NCI-H1694 treated with DMSO at 0.1 percent for 48 hours (cell line): ENCODE measurements at places on chromosomes 6 and 20.

DNA sequence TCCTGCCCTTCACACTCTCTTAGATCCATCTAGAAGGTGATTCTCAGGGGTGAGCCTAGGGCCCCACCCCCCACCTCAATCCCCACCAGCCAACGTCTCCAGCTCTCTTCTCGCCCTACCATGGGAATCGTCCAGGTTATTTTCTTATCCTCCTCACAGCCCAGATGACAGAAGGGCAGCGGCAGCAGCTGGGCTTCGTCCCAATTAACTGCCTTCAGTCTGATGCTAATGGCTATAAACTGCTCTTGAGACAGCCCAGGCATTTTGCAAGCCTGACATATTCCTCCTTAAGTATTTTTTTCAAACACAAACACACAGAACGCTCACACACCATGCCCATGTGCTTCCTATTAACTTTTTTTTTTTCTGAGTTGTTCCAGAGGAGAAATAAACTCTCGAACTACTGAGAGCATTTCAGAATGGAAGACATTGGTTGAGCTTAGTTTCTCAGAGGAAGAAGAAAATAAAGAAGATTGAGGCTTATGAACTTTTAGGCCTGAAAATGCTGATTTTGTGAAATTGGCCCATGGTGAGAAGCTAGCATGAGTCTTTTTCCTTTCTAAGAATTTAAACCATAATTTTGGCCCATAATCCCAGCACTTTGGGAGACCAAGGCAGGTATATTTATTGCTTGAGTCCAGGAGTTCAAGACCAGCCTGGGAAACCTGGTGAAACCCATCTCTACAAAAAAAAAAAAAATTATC lies 124.6 kb downstream of the EYA2 start:
- DNase-seq: no peak

DNA sequence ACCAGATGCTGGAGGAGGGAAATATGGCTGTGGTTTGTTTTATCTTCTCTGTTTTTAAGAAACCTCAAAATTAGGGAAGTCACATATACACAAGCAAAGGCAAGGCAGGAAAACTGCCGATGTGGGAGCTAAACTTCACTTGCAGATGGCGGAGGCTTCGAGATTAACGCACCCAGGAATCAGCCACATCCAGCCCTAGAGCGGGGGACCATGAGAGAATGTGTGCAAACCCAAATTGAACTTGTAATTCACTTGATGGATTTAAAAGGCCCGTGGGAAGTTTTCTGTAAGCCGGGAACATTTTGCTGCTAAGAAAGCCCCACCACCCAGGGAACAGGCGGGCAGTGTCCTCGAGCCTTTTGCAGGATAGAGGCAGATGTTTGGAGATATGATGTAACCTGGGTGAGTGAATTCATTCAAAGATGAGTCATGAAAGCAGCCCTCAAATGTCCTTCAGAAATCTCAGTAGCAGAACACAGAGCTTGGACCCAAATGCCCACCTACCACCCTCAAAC lies 39.9 kb downstream of the PREX1 start:
- DNase-seq: no peak

DNA sequence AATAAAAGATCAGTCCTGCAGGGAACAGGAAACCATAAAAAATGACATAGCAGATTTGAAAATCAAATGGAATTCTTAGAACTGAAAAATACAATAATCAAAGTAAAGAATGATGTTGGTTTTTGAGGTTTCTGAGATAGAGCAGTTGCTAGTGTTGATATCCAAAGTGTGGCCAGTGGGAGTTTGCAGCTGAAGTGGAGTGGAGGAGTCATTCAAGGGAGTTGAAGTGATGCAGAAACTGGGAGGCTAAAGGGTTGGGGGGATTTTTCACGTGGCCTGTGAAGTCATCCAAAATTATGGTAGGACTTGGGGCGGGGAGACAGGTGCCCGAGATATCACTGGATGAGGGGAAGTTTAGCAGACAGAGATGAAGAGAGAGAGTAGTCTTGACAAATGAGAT lies 123.6 kb downstream of the CDC5L start:
- DNase-seq: no peak

GRCh38 chr6:71602385-71603007 lies 283.9 kb upstream of the RIMS1 start:
- peak; percentile 7 for DNase-seq

- DNase-seq: no peak
These were observed 244.7 kb upstream of the SPTLC3 start for GRCh38 chr20:12764053-12764452.

- DNase-seq: no peak
These were observed 54.4 kb downstream of the FKBP5 start for GRCh38 chr6:35634316-35634715.
